ENCODE measurements at places on chromosomes 4 and X. TPM values are rescaled to one million over a fixed set of nuclear protein-coding genes. Genes with fewer than 3 reads are reported as not detected.
A peak's percentile ranks its signal among the peaks of the same experiment; 100 is the strongest.

DNA sequence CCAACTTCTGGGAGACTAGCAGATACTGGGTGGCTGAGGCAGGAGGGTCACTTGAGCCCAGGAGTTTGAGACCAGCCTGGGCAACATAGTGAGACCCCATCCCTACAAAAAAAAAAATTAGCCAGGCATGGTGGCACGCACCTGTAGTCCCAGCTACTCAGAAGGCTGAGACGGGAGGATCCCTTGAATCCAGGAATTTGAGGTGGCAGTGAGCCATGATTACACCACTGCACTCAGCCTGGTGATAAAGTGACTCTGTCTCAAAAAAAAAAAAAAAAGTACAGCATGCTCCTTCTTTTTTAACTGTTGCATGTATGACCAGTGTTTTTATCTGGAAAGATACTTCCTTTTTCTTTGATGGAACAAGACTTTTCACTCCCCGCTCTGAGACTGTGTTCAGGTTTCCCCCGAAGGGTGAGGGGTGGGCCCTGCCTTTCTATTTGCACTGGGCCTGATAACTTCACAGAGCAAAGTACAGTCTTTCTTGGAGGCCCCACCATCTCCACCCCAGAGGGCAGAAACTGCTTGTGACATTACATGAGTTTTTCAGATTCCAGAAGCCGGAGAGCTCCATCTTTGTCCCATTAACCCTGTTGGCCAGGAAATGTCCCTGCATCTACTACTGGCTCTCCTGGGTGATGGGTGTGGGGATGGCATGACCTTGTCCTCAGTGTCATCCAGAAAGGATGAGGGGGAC is 35.2 kb downstream of the NYX start:
- H3K4me1 ChIP-seq = no peaks in the 10 kb centered on the region
- H3K27ac ChIP-seq = no peak overlapping the region
- no peak overlapping the region for H3K4me3 ChIP-seq
- no peaks in the 10 kb centered on the region for H3K27me3 ChIP-seq

- H3K27me3 ChIP-seq = no peaks in the 10 kb centered on the region
- no peak overlapping the region for H3K27ac ChIP-seq
- H3K36me3 ChIP-seq = no peaks in the 10 kb centered on the region
- H3K4me3 ChIP-seq = no peak overlapping the region
- no peaks in the 10 kb centered on the region for H3K4me1 ChIP-seq
- no peak for DNase-seq
These were observed 22.4 kb upstream of the F9 start for GRCh38 chrX:139508099-139508498.

- H3K27me3 ChIP-seq = no peaks in the 10 kb centered on the region
- no peak overlapping the region for H3K27ac ChIP-seq
- no peaks in the 10 kb centered on the region for H3K36me3 ChIP-seq
These were observed 17.2 kb upstream of the HOPX start for GRCh38 chr4:56698329-56698728.

Gene KLB
- 0.11 TPM for total RNA-seq

DNA sequence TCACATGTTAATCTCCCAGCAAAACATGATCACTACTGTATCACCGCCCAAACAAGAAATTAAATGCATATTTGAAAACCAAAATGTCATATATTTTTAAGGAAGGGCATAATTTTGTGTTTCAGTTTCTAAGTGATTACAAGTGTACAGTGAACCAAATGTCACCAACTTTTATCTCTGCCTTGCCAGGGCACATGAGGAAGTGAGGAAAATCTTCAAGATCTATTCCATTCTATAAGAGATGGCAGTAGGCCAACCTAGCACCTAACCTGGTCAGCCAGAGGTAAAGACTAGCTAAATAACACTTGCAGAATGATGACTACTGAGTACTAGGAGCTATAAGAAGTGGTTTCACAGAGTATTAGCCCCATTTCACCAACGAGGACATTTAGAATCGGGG is 107.2 kb downstream of the ATP11C start:
- H3K4me3 ChIP-seq = no peak overlapping the region
- H3K4me1 ChIP-seq = peaks cover 28% of the 10 kb centered on the region
- DNase-seq = no peak

DNA sequence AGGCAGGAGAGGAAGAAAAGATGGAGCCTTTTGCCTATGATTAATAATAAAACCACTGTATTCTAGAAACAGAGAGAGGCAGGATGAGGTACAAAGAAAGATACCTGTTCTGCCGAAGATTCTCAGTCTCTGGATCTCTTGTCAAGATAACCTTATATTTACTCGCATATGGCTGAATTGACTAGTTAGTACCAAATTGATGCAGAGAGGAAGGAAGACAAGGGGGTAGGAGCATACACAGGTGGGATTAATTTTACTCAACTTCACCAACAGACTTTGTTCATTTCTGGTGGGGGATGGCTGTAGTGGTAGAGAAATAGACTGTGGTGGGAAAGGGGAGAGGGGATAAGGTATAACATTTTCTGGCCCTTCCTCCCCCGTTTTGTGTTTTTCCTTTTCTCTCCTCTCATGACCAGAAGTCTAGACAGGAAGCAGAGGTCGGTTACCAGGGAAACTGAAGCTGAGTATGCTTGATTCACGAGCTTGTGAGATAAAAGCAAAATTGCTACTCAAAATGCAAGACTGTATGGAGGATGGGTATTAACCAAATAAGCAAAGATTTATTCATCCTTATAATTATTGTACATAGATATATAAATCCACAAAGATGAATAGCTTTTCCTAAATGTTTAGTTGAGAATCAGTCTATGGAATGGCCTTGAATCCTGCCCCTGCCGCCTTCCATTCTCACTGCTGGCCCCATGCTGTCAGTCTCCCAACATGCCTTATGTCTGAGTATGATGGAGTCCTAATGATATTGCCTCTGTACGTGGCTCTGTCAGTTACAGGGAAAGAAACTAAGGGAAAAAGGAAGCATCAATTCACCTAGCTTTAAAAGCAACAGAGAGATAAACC is 17.8 kb upstream of the PAGE2B start:
- peaks cover 10% of the 10 kb centered on the region for H3K27me3 ChIP-seq
- H3K36me3 ChIP-seq = no peaks in the 10 kb centered on the region
- no peak overlapping the region for H3K4me3 ChIP-seq
- no peak for DNase-seq

Gene MAGEA10
- not detected for total RNA-seq

DNA sequence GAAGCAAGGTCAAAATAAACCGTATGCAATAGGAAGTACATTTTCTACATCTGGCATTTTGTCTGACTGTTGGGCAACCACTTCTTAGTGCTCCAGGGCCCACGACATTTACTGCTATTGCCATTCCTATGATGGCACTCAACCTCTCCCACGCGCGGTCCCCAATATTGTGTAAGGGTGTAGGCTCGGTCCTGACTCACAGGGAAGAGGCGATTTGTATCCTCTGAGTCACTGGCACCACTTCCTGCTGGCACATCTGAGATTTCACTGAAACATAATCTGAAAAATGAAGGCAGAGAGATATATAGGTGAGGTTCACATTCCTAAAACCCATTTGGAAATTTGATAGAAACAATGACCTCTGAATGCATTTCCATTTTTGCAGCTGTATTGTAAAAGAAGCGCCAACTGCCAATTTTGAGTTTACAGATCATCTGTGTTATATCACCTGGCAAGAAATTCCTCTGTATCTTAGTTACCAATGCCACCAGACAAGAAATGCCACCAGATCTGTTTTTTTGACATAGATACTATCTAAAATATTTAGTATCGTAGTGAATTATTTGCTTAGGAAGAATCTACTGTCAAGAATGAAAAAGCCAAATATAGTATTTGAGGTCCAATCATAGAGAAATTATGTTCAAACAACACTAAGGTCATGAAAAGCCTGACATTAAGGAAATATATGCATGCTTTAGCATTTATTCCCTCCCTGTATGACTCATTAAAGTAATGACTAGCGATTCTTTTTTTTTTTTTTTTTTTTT is 9.8 kb downstream of the EREG start:
- no peak overlapping the region for H3K4me3 ChIP-seq
- no peaks in the 10 kb centered on the region for H3K36me3 ChIP-seq
- no peaks in the 10 kb centered on the region for H3K4me1 ChIP-seq
- no peak overlapping the region for H3K27ac ChIP-seq
- H3K27me3 ChIP-seq = no peaks in the 10 kb centered on the region
- DNase-seq = no peak

- H3K36me3 ChIP-seq = no peaks in the 10 kb centered on the region
- peak overlapping the region; percentile 77 for H3K4me3 ChIP-seq
- no peak for DNase-seq
- no peaks in the 10 kb centered on the region for H3K27me3 ChIP-seq
- peaks cover 45% of the 10 kb centered on the region for H3K4me1 ChIP-seq
These were observed 1.2 kb downstream of the ELF2 start for GRCh38 chr4:139175646-139176301.

- peak; percentile 29 for DNase-seq
- no peaks in the 10 kb centered on the region for H3K27me3 ChIP-seq
- no peaks in the 10 kb centered on the region for H3K4me1 ChIP-seq
- peak overlapping the region; percentile 96 for H3K27ac ChIP-seq
These were observed 704 bp downstream of the FAM3A start for GRCh38 chrX:154515090-154515965.

- no peak overlapping the region for H3K27ac ChIP-seq
- DNase-seq = no peak
- no peaks in the 10 kb centered on the region for H3K36me3 ChIP-seq
- H3K4me1 ChIP-seq = no peaks in the 10 kb centered on the region
These were observed 54.2 kb upstream of the GRID2 start for GRCh38 chr4:92249541-92249940.

- H3K4me1 ChIP-seq = no peaks in the 10 kb centered on the region
- DNase-seq = no peak
- H3K27me3 ChIP-seq = no peaks in the 10 kb centered on the region
- no peak overlapping the region for H3K27ac ChIP-seq
These were observed 4.8 kb upstream of the CXCL13 start for GRCh38 chr4:77600521-77601451.

Gene PHF8
- 8.5 TPM for total RNA-seq

Gene AFM
- total RNA-seq = not detected

GRCh38 chr4:153579872-153580271 is 104.2 kb upstream of the TLR2 start:
- no peaks in the 10 kb centered on the region for H3K27me3 ChIP-seq
- peaks cover 40% of the 10 kb centered on the region for H3K36me3 ChIP-seq
- H3K4me1 ChIP-seq = no peaks in the 10 kb centered on the region
- DNase-seq = no peak

DNA sequence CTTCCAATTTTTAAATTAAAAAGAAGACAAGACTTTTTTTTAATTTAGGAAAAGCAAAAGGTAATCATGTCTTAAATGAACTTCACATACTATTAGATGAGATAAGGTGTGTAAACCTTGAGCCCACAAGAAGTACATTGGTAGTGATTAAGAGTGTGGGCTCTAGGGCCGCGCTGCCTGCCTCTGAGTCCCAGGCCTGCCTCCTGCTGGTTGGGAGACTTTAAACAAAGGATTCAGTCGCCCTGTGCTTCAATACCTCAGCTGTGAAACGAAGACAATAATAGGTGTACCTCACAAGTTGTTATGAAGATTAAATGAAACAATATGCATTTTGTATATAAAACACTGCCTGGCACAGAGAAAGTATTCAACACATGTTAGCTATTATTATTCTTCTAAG is 95.9 kb upstream of the MYOZ2 start:
- no peak overlapping the region for H3K4me3 ChIP-seq
- H3K27me3 ChIP-seq = no peaks in the 10 kb centered on the region
- no peak overlapping the region for H3K27ac ChIP-seq
- no peaks in the 10 kb centered on the region for H3K36me3 ChIP-seq
- no peak for DNase-seq

DNA sequence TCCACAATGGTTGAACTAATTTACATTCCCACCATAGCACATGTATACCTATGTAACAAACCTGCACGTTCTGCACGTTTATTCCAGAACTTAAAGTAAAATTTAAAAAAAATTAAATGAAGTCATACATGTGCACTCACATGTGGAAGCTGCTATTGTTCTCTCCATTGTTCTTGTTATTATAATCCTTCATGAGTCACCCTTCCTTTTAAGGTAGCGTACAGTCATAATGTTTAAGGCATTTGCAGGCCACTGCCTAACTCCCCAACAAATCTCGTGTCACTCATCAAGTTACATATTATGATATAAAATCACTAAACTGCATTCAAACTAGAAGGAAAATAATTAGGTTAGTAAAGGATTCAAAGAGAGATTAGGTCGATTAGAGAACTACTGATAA is 63.6 kb downstream of the SLC7A11 start:
- H3K4me3 ChIP-seq = no peak overlapping the region
- no peak overlapping the region for H3K27ac ChIP-seq
- DNase-seq = no peak
